ENCODE measurements at places on chromosomes 1 and 21.

DNA sequence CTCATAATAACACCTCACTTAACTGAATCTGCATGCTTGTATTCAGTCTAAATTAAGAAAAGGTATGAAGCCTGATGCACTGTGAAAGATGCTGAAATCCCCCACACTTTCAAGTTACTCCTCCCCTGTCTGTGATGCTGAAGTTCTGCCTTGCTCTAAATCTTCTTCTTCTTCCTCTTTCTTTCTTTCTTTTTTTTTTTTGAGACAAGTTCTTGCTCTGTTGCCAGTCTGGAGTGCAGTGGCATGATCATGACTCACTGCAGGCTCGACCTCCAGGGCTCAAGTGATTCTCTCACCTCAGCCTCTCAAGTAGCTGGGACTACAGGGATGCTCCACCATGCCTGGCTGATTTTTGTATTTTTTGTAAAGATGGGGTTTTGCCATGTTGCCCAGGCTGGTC lies 231.0 kb upstream of the B3GALT2 start:
- peak; percentile 20 for DNase-seq

GRCh38 chr1:230922620-230923019 lies 54.3 kb upstream of the C1orf198 start:
- DNase-seq: peak; percentile 3

DNA sequence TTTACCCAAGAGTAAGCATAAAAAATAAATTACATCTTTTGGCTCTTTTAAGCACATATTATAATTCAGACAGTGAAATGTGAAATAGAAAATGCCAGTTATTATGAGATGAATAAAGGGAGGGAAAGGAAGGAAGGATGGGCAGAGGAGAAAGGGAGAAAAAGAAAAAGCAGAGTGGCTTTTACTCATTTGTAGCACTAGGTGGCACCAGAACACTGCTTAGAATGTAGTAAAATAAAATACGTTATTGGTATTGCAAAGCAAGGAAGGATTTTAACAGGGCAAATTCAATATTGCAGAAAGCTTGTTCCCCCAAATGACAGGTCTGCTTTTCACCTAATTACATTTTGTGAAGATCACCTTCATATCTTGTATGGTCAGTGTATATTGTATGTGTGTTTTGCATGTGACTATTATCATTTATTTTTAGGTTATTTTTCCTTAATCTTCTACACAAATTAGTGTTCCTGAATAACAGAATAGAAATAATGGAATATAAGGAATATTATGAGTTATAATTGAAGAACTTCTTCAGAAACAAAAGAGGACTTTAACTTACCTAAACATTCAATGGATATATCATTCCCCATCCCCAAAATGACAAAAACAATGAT lies 9.1 kb upstream of the PCNX2 start:
- peak; percentile 20 for DNase-seq

DNA sequence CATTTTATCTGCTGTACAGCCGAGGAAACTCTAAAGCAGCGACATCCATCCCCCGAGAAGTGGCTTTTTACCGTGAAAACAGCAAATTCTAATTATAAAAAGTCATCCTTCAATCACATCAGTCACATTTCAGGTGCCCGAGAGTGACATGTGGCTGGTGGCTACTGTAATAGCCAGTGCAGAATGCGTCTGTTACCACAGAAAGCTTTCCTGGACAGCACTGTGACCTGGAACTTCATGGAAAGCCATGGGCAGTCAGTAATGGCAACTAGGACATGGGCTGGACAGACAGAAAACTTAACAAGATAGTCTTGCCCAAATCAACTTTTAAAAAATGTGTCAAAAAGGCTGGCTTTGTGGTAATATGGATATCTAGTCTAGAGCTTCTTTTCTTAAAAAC lies 106.6 kb downstream of the BCAR3 start:
- no peak for DNase-seq

- DNase-seq: peak; percentile 96
These were observed 24.1 kb upstream of the ALDH4A1 start for GRCh38 chr1:18926315-18927081.

DNA sequence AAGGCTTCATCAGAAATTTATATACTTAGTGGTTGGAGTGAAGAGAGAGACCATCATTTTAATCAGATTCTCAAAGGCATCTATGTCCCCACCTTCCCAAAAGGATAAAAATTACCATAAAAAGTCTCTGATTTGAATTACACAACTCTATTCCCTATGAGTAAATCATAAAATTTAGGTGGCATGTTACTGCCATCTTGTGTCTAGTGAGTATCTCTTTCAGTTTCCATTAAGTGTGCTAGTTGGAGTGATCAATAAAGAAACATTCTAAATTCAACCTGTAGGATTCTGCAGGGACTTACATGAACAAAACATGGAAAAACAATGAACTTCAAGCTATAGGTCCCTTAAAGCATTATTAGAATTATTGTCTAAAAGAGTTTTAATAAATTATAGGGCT lies 655.4 kb downstream of the LTN1 start:
- DNase-seq: peak; percentile 79

GRCh38 chr1:11406845-11407244 lies 72.1 kb upstream of the DISP3 start:
- DNase-seq: no peak

- DNase-seq: no peak
These were observed 67.2 kb upstream of the RUNX3 start for GRCh38 chr1:24996983-24997893.

DNA sequence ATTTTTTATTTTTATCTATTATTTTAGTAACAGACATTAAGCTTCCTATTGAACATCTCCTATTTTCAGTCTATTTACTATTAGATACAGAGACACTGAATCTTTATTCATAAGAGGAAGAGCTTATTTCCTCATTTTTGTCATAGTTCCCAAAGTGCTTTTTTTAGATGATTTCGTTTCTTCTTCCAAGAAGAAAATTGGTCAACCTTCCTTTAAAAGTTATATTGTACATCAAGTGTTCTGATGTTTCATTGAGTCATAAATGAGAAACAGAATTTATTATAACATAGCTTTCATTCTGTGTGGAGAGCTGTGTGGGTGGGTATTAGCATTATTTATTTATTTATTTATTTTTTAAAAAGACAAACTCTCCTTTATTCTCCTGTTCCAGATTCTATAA lies 50.6 kb upstream of the BACH1 start:
- no peak for DNase-seq

GRCh38 chr1:192260076-192260475 lies 56.7 kb upstream of the RGS21 start:
- DNase-seq: no peak

DNA sequence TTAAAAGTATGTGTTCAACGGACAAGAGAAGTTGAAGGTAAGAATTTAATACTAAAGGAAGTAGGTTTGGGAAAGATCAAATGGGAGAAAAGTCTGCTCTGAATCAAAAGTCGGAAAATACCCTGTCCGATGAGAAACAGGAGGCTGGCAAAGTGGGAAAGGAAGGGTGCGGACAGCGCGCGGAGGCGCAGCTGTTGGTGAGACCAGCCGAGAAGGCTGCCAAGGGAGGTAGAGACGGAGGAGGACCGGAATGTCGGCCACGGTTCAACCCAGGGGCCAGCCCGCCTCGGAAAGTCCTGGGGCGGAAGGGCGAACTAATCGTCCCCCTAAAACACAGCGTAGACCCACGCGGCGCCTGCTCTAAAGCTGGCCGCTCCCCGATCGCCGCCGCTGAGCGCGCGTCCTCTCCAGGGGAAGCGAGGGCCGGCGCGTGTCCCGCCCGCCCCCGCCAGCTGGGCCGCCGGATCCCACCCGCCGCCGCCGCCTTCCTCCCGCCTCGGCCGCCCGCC lies 639 bp upstream of the SPATA1 start:
- DNase-seq: no peak

GRCh38 chr1:64280001-64280400 lies 76.6 kb downstream of the UBE2U start:
- no peak for DNase-seq

DNA sequence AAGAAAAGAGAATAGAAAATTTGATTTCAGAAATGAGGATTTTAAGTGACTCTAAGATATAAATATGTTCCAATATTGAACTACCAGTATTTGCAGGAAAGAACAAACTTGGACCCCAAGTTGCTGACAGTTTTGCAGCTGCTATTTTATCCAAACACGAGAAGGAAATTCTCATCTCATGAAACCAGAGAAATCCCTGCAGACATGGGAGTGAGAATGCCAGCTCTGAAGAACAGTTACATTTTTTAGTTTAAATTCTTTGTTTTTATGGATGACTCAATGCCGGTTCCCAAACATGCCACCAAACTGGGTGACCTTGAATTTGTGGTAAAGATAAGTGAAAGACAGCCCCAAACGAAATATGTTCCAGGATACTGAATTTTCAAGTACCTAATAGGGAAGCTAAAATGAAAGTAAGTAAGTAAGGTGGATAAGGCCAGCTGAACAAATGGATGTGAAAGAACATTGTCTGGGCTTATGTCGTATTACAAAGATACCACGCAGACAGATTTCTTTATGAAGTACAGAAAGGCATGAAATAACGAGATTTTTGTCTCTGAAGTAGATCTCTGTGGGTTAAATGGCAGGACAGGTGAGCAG lies 19.9 kb downstream of the TLR5 start:
- DNase-seq: no peak

GRCh38 chr1:10664251-10664650 lies 132.2 kb downstream of the CASZ1 start:
- DNase-seq: no peak

DNA sequence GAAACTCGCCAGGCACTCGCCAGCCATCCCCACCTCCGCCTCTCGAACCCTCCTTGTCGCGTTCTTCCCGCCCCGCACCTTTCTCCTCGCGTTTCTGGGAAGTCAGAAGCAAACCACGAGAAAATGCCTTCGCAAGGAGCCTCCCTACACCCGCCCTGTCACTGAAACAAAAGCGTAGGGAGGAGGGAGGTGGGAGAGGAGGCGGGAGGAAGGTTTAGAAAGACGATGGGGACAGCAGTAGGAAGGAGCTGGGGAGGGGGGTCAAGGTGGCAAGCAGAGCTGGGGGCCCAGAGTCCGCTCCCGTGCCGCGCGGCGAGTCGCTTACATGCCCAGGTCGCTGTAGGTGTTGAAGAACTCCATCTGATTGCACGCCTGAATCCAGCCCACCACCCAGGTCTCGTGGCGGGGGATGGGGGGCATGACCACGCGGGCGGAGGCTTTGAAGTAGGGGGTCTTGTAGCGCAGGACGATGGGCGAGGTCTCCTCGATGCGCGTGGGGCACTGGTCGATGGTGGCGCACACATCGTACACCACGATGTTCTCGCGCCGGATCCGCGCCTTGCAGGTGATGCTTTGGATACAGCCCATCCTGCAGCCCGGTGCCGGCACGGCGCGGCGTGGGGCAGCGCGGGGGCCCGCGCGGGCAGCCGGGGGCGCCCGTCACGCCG lies 1.0 kb downstream of the FAM78B start:
- peak; percentile 4 for DNase-seq

- no peak for DNase-seq
These were observed 514.0 kb upstream of the TMPRSS15 start for GRCh38 chr21:18917622-18918021.

- DNase-seq: no peak
These were observed 96.0 kb downstream of the FOXD2 start for GRCh38 chr1:47533793-47534328.

DNA sequence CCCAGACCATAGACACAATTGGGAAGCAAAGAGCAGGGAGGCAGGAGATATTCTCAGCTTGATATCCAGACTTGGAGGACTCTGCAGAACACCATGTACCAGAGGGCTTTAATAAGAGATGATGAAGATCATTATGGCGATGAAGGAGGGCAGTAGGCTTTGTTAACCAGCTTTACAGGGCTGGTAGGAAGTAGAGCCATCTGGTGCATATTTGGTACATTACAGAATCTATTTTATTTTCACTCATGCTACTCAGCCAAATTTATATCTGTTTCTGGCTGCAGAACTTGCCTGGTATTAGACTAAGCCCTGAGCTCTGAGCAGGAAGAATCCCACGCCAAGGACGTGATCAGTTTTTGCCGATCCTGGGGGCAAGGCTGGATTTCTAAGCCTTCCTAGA lies 61.8 kb upstream of the SYT6 start:
- DNase-seq: peak; percentile 11

DNA sequence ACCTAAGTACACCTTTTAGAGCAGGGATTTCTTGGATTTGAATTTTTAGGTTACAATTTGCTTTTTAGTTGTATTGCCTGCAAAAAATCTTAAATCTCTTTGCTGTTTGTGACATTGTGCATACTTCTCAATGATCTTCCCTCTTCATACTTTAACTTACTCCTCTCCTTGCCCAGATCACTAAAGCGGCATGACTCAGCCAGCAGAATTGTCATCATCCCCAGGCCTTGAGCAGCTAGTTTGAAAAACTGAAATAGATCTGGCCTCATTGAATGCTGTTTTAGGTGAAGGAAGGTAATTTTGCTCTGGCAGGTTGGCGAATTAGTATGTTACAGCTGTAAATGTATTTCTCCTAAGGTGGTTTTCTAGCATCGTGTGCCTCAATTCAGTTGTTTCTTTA lies 145.9 kb downstream of the RYR2 start:
- no peak for DNase-seq

GRCh38 chr1:173411835-173412742 lies 65.0 kb upstream of the PRDX6 start:
- DNase-seq: peak; percentile 62

DNA sequence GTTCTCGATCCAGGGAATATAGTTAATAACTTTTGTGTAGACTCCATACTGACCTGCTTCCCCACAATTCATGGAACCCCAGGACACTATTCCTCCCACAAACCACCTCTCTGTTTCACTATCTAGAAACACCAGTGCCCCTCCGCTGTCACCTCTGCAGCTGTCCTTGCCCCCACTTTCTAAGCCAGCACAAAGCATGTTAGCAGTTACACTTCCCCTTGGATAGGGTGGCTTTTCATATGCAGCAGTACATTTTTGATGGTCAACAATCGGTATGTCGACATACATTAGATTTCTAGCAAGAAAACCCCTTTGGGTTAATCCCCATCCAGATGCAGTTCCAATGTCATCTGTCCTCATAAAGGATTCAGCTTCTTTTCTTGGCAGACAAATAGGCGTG lies 14.4 kb downstream of the TARDBP start:
- DNase-seq: no peak

DNA sequence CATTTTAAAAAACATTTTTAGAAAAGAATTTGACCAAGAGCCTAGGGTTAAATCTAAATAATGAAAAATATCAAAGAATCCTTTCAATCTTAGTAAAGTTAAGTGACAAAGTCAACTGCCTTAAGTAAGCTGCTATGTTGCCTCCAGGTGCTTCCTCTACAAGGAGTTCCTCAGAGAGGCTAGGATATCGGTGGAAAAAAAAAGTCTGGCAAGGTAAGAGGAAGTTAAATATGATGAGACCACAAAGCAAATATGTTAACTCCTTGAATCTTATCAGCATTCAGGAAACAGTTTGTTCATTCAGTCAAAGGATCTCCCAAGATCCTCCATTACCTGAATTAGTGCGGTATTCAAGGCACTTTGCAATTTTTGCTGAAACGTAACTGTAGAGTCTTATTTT lies 563.5 kb downstream of the PTPRC start:
- no peak for DNase-seq

GRCh38 chr1:78712467-78713051 lies 62.9 kb downstream of the IFI44 start:
- DNase-seq: no peak

- DNase-seq: no peak
These were observed 172.8 kb downstream of the ACTL8 start for GRCh38 chr1:17927952-17928351.

All from fibroblast of skin of right quadriceps (primary cell).